ENCODE measurements at places on chromosomes 6 and 20.

- DNase-seq = no peak
These were observed 413.5 kb downstream of the PRKN start for GRCh38 chr6:162313922-162314660.

DNA sequence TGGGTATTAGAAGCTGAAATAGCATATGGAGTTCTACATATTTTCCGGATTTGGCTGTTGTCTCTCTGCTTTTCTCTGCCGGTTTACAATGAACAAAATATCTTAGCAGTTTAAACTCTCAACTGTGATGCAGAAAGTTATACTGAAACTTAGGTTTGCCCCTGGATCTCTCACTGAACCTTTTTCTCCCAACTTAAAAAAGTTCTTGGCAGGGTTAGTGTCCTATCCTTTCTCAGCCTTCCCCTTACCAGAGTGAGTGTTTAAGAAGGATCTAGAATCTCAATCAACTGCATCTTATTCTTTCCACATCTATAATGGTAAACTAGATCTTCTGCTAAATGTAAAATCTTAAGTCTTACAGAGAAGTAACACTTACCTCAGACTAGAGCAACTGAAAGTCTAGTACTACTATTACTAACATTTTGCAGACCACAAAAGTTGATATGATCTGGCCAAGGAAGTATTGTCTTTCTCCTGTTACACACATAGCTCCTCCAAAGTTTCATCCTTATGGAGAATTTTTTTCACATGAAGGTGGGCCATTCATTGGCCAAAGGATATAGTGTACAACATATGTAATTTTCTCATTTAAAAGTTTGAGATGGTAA lies 392.3 kb upstream of the RUNX2 start:
- DNase-seq = no peak

DNA sequence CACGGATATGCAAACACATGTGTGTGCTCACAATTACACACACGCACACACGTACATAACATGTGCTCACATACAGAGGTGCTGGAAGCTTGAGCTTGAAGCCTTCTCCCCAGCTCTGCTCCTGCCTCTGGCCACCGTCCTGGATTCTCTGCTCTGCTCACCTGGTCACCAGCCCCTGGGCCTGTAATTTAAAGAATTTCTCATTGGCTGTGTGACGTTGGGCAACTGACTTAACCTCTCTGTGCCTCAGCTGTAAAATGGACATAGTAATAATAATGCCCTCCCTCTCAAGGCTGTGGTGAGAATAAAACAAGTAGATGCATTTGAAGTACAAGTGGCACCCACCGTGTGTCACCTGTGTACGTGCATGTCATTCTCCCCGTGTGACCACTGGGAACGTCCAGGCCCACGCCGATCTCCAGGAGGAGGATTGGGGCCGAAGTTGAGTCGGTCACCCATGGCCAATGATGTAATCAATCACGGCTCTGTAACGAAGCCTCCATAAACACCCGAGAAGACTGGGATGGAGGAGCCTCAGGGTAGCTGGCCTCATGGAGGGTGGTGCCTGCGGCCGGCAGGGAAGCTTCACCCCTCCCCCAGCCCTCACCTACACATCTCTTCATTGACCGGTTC lies 160.9 kb upstream of the AFDN start:
- no peak for DNase-seq

DNA sequence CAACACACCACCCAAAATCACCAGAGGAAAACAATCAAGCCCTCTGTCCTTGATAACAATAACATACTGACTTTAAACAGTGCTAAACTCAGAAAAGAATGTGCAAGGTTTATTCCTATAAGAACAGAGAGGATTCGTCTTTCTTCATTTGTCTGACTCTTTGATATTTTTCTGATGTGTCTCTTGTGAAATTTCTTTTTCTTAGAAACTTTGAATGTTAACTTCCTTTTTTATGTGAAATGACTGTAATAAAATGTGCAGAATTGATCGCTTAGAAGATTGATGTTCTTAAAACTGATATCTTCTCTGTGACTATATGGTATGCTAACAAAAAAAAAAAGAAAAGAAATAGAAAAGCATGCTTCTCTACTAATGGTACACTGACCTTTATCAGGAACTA lies 947.4 kb upstream of the CITED2 start:
- no peak for DNase-seq

DNA sequence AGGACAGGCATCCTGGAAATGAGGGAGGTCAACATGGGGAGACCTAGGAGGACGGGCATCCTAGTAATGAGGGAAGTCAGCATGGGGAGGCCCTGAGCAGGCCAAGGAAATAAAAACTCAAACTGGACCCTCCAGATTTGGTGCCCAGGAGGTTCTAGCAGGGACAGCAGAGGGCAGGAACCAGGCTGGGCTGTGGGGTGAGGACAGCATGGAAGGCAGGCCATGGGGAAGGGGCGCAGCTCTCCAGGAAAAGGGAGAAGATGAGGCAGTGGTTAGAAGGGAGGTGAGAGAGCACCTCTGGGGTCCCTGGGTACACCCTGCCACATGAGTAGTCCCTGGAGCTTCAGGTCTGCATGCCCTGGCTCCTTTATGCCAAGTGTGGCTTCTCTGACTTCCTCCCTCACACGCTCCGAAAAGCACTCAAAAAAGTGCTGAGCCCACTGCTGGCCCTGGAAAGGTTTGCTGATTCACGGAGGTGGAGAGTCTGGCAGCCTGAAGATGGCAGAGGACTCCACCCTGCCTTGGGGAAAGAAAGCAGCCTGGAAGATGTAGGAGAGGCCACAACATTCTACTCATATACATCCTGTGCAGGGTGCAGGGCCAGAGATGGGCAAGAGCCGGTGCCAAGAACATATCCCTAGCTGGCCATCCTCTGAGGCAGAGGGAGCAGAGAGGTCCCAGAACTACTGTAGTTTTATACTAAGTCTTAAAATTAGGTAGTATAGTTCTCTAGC lies 154.9 kb downstream of the MRPL14 start:
- DNase-seq = no peak

DNA sequence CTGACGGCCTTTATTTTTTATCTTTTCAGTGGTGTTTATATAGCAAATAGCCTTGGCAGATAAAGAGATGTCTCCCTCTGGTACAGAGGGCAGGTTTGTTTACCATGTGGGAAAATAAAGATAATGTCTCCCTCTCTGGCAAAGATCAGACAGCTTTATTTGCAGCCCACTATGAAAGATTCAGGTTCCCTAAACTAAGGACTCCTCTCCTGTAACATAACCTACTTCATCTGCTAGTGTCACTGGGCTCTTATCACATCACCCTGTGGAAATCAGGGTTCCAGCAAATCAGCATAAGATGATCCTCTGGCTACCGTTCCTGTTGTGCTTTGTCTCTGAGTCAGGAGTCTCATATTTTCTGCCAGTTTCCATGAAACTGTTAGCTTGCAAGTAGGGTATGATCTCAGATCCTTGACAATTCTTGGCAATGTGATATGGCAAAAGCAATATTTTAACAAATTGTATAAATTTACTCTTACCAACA lies 3.1 kb downstream of the FBXL4 start:
- no peak for DNase-seq

- no peak for DNase-seq
These were observed 152.1 kb downstream of the TAF4 start for GRCh38 chr20:61913423-61914225.

- no peak for DNase-seq
These were observed 208.1 kb downstream of the TINAG start for GRCh38 chr6:54516321-54516720.

GRCh38 chr6:37765182-37765775 lies 54.2 kb upstream of the ZFAND3 start:
- no peak for DNase-seq

DNA sequence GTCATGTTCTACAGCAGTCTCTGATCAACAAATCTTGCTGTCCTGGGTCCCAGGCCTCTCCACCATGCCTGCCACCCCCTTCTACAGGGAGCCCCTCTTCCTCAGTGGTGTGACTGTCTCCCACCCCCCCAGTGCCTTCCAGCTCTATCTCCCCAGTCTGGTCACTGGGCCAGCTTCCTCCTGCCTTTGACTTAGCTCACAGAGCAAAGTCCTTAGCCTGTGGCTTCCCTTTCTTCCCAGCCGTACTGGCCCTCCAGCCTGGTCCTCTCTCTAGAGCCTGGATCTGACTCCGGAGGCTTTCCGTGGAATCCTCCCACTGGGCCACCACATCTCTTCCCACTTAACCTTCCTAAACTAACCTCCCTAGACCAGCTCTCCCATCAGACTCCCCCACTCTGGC lies 17.0 kb downstream of the MAPK13 start:
- no peak for DNase-seq

GRCh38 chr6:31530659-31531058 lies 1.9 kb downstream of the MCCD1 start:
- no peak for DNase-seq

- no peak for DNase-seq
These were observed 256.1 kb downstream of the PLCB1 start for GRCh38 chr20:8388141-8388540.

Measured in CD4-positive, alpha-beta T cell treated with Interleukin-6 at 100 ng/mL for 8 hours (primary cell).